ENCODE measurements at places on chromosomes 12 and 14.

DNA sequence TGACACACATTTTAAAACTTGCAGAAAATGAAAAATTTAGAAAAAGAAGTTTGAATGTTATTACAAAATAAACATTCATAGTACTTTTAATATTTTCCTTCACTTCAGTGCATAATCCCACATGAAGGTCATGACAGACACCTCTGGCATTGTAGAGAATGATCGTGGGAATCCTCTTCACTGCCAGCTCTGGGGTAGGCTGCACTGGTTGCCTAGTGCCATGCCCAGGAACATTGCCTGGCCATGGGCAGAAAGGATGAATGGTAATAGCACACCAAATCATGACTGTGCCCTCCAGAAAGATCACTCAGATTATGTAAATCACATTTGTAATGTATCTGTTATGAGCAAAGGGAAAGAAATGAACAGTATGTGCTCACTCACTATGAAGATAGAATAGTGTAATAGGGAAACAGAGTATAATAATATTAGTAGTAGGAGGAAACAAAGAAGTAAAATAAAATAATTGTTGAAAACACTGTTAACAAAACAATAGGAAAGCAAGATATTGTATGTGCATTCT lies 161.6 kb downstream of the PLCZ1 start:
- no peak for DNase-seq

- DNase-seq = no peak
These were observed 1.7 kb downstream of the AJUBA start for GRCh38 chr14:22980672-22981089.

- DNase-seq = no peak
These were observed 67.7 kb downstream of the HCAR2 start for GRCh38 chr12:122635471-122635870.

DNA sequence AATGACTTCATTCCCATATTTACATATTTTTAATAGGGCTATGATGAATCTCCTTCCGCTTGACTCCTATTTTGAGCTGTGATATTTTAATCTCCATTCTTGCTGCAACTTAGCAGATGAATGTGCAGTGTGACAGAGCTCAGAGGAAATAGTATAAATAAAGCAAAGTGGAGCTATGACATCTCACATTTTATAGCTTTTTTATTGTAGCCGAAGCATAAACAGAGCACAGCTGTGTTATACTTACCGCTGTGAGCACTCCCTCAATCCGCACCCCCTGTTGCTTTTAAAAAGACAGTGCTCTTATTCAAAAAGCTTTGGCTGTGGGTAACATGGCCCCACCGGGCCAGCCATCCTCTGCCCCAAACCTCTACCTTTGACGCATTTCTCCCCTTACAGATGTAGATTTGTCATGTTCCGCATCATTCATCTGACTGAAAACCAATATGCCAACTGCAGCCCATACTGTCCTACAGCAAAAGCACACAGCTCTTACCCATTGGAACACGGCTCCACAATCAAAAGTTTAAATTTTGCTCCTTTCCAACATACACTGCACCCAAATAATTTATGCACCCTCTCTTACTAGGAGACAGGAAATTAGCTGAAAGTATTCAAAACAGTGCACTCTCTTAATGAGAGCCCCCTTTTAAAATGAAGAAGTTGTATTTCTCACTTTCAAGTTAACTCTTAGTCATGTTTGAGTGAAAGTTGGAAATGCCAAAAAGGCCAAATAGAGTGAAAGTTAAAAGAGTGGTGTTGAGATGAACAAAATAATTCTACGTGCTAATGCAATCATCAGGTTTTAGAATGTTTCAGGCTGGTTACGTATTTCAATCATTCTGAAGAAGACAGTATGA lies 429.3 kb upstream of the SOX5 start:
- peak; percentile 72 for DNase-seq

DNA sequence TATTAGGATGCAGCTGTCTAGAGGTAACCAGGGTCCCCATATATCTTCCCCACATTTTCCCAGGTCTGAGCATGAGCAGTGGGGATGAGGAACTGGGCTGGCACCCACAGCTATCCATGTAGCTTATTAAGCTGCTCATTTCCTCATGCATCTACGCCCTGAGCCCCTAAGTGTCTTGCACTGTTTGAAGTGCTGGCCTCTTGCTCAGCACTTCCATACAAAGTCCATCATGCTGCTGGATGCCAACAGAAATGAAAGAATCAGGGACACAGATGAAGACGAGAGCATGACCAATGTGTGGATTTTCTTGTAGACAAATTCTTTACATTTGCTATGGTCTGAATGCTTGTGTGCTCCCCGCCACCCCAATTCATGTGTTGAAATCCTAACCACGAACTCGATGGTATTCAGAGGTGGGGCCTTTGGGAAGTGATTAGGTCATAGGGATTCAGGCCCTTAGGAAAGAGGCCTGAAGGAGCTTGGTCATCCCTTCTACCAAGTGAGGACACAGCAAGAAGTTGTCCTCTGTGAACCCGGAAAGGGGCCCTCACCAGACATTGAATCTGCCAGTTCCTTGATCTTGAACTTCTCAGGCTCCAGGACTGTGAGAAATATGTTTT lies 54.5 kb downstream of the C12orf75 start:
- no peak for DNase-seq

GRCh38 chr14:69037790-69038454 lies 58.8 kb upstream of the ACTN1 start:
- DNase-seq = no peak

DNA sequence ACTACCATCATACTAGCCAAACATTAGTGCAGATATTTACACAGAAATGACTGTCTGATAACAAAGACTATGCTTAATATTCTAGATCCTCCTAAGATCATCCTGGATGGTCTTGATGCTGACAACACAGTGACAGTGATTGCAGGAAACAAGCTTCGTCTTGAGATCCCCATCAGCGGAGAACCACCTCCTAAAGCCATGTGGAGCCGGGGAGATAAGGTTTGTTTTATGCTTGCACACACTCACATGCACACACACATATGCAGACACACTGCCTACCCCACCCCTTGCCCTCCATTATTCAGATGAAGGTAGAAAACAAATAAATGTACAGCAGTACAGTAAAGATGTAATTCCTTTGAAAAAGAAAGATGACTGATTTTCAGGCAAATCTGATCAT lies 44.4 kb upstream of the CHPT1 start:
- DNase-seq = no peak

DNA sequence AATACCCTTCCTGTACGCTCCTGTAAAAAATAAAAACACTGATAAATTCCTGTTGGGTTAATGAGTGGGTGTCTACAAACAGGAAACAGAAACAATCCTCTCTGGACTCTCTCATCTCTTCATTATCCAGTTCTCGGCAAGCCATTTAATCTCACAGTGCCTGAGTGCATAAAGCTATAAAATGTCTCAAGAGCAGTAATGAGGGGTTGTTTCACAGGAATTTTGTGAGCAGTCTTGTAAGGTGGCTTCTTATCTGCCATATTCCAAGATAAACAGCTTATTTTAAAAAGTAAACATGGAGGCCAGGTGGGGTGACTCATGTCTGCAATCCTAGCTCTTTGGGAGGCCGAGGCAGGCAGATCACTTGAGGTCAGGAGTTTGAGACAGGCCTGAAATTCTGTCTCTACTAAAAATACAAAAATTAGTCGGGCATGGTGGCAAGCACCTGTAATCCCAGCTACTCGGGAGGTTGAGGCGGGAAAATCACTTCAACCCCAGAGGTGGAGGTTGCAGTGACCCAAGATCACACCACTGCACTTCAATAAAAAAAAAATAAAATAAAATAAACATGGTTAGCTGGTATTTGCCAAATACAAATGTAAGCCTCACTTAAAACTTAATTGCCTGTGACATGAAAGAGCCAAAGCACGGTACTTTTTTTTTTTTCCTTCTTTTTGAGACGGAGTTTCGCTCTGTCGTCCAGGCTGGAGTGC lies 54.0 kb downstream of the CLIP1 start:
- DNase-seq = no peak

GRCh38 chr12:103547376-103547775 lies 39.7 kb upstream of the STAB2 start:
- no peak for DNase-seq

DNA sequence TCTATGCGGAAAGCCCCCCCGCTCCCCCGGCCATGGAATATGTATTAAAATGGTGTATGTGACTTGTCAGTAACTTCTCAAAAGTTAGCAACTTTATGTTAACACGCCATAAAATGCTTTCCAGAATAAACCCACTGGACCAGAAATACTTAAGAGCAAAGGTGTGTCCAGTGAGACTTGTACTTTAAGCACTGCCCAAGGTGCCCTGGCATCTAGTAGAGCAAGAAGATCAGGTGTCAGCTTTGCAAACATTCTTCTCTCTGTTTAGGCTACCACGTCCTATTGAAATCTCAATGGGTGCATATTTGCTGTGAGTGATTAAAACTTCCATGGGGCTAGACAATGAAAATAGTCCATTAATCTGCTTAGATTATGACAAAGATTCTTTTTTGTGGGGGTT lies 201.2 kb downstream of the ESR2 start:
- DNase-seq = no peak

- no peak for DNase-seq
These were observed 5.6 kb downstream of the OR10P1 start for GRCh38 chr12:55642267-55642666.

- no peak for DNase-seq
These were observed 12.5 kb upstream of the INF2 start for GRCh38 chr14:104676694-104677511.

DNA sequence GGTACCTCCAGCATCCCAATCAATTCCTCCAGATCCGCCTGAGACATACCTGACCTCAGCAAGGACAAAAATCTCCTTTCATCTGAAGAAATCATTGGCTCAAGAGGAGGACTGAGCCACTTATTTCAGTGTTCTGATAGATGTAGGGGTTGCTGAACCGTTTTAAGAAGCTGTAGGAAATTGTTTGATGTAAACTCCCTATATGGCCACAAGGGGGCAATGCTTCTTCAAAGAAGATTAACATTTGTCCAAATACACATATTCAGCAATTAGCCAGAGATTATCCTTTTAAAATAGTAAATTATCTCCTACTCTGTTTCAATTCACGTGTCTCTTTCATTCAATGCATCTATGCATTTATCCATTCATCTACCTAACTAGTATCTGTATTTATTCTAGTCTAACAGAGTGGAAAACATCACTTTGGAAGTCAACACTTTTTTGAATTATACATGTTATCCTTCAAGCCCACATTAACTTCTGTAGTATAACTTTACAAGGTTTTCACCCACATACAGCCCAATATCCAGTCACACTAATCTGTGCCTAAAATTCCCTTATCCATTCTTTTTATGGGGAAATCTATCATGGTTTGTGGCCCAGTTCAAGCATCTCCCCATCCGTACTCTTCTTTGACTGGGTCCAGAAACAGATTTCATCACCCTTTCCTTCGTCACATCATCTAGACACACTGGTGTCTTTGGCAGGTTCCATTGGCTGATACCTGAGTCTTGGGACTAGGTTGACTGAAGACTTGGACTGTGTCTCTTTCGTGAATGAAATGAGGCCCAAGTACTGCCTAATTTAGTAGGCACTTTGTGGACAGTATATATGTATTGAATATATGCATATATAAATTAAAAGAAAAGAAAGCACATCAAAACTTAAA lies 411.0 kb upstream of the OR4E1 start:
- peak; percentile 26 for DNase-seq

DNA sequence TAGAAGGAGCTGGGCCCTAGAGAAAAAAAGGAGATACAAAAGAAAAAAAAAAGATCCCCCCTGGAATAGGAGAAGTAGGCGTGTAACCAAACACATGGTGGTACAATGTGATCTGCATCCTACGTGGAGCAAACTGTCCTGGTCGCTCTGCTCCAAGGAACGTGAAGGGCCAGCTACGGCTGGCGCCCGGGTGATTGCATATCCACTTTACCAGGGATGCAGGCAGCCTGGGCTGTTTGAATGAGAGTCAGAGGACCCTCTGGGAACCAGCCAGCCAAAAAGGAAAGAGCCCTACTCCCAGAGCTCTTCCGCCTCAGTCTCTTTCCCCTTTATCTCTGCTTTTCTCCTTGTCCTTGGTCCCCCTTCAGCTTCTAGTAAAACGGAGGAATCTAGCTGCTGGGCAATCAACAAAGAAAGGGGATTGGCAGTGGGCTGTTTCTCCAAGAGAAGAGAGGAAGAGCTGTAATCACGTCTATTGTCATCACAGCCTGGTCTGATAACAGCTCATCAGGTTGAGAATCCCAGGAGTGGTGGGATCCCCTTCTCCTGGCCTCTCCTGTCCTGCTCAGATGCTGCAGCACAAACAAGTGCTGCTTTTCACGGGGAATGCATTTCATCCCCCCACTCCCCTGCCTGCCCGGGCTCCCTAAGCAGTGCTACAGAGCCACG lies 156.0 kb downstream of the ADCK1 start:
- no peak for DNase-seq

DNA sequence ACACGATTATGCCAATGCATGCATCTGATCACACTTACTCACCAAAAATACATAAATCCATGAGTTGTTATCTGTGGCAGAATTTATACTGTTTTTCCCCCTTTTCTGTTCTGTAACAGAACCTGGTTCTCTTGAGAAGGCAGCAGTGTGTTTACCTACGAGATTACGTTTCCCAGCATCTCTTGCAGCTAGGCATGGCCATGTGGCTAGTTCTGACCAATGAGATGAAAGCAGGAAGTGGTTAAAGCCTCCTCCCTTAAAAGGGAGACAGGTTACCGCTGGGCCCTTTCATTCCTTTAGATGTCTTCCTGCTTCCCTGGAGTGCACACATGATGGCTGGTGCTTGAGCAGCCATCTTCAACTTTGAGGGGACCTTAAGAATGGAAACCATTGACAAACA lies 11.7 kb upstream of the ASPG start:
- DNase-seq = no peak

- no peak for DNase-seq
These were observed 92.7 kb downstream of the PAH start for GRCh38 chr12:102824218-102824835.

GRCh38 chr12:98646294-98647090 lies 1.4 kb downstream of the APAF1 start:
- no peak for DNase-seq

- DNase-seq = no peak
These were observed 962 bp downstream of the LEMD3 start for GRCh38 chr12:65170209-65170881.

GRCh38 chr14:92037989-92038388 lies 1.9 kb downstream of the TRIP11 start:
- no peak for DNase-seq

- no peak for DNase-seq
These were observed 4.9 kb downstream of the CD9 start for GRCh38 chr12:6205144-6205539.

DNA sequence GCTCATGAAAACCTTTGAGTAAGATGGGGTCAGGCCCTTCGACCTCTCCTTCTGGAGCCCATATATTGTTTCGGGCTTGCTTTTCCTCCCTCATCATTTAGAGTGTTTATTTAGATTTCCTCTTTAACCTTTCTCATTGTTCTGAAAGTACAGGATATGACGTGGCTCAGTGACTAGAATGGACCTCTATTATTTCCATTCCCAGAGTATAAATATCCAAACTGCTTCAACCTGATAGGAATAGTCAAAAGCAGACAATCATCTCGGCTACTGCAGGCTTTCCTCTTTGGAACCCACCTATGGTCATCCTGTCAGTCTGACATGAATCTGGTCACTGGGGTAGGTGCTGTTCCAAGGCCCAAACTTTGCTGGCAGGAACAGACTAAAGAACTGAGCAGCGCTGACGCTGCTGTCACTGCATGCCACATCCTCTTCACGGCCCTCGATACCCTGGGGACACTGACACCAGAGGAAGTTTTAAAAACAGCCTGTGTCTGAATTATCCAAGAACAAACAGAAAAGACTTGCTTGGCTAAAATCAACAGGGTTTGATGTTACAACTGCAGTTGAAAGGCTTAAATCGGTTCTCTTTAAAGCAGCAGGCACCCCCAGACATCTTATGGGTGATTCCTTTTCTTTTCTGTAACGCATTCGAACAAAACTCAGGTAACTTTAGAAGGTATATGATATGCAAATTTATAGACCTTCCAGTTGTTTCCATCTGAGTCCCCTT lies 5.0 kb upstream of the DDX47 start:
- DNase-seq = no peak
